ENCODE measurements at places on chromosomes 2 and 18.

GRCh38 chr2:2735041-2735440, 404.0 kb upstream of the MYT1L start:
- no peak for DNase-seq

GRCh38 chr2:5290900-5291546, 401.2 kb upstream of the SOX11 start:
- DNase-seq, result no peak

DNA sequence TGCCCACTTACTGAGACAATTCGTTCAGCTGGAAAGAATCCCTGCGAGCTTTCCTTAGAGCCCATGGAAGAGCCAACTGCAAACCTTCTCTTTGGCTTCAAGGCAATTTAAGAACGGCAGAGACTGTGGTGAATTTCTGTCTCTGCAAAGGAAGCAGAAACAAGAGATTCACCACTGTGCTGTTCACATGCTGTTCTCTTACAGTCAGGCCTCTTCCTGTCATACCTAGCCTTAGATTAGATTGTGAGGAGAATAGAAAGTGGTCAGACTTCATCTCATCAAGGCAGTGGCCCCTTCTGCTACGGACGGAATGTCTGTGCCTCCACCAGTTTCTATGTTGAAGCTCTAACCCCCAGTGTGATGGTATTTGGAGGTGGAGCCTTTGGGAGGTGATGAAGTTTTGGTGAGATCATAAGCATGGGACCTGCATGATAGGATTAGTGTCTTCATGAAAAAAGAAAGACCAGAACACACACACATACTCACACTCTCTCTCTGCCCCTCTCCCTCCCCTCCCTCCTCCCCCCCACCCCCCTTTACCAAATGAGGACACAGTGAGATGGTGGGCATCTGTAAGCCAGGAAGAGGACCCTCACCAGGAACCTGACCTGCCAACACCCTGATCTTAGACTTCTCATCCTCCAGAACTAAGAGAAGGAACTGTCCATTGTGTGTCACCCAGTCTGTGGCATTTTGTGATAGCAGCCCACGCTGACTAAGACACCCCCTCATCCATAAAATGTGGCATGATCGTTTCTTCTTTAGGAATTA, 45.6 kb upstream of the NRP2 start:
- no peak for DNase-seq

DNA sequence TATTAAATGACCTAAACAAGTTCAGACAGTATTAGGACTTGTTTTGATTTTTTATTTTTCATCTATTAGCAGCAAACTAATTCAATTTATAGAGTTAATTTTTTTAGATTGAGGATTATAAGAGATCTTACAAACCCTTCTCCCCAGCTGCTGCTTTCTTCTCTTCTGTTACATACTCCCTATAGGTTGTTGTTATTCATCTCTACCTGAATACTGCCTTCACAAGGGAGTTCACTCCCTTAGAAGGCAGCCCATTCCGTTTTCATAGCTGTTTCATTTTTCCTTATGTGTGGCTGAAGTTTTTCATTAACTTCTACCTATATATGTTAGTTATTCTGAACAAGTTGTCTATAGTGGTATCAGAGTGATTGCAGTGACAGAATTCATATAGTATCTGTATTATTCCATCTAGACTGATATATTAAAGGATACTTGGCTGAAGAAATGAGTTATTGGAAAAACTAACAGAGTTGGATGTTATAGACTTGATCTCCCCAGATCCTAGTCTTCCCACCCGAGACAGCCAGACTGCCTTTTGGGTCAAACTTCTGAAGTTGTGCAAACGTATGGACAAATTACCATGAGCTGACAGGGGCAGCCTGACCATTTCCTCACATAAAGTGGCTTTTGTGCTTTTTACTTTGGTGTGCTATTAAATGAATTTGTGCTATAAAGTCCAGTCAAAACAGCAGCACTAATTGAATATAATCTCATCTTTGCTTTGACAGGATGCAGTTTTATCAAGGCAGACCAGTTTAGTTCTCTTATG, 8.7 kb downstream of the GLS start:
- no peak for DNase-seq

GRCh38 chr2:190663348-190663747, 14.5 kb downstream of the NAB1 start:
- no peak for DNase-seq

DNA sequence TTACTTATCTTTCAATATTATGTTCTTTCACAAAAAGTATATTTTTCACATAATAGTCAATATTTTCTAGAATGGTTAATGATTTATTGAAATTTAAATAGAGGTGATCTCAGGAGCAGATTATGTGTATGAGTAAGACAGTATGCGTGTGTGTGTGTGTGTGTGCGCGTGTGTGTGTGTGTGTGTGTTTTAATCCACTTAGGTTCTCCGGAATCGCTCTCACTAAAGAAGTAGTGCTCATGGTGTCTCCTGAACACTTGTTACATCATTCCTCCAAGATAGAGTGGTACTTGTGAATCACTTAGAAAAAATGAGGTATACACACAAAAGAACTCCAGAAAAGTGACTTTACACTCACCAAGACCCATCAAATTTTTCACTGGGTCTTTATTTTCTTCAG, 91.0 kb upstream of the KCNH7 start:
- DNase-seq, result no peak

DNA sequence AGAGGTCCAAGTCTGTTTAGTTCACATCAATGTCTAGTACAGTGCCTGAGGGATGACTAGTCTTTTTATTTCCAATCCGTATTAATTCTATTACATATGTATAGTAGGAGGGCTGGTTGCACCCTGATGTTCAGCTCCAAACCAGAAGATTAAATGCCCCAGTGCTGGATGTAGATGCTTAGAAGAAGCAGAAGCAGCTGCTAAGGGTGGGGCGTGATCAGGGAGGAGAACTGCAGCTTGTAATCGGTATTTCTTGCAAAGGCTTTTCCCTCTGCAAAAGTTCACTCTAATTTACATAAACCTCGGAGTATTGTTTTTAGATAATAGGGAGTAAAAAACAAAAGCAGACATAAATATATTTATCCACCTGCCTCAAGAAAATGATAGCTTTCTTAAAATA, 145.3 kb upstream of the ITGA4 start:
- no peak for DNase-seq

DNA sequence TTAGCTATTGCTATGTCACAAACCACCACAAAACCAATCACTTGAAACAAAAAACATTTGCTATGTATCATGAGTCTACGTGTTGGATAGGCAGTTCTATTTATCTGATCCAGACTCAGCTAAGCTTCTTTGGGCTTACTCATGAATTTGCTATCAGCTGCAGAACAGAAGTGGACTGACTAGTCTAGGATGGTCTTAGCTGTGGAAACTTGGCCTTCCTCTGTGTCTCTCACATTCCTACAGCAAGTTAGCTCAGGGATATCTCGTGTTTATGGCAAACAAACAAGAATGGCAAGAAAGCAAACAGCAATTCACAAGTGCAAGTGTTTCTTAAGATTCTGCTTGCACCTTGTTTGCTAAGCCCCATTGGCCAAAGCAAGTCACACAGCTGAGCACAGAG, 288.0 kb upstream of the TNP1 start:
- DNase-seq, result no peak

GRCh38 chr2:203688798-203689197, 17.6 kb upstream of the CD28 start:
- DNase-seq, result no peak

DNA sequence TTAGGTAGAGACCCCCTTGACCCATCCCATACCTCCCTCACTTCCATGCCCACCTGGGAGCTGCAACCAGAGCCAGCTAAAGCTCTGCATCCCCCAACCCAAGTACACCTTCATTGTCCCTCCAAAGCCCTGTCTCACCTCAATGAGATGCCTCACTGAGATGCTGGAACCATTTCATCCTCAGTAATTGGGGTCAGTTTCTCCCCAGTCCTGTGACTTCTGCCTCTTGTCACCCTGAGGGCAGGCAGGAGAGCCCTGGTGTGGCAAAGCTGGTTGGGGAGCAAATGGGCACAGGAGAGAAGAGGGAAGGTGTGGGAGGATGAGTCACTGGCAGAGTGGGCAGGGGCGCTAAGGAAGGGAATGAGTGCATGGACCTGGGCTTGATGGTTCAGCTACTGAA, 27.9 kb upstream of the NT5DC4 start:
- no peak for DNase-seq
